Activated naive CD4-positive, alpha-beta T cell (primary cell): ENCODE measurements at places on chromosomes 5 and 9.

- DNase-seq: no peak
Measured at GRCh38 chr5:58542709-58543108, 40.2 kb upstream of the RAB3C start.

DNA sequence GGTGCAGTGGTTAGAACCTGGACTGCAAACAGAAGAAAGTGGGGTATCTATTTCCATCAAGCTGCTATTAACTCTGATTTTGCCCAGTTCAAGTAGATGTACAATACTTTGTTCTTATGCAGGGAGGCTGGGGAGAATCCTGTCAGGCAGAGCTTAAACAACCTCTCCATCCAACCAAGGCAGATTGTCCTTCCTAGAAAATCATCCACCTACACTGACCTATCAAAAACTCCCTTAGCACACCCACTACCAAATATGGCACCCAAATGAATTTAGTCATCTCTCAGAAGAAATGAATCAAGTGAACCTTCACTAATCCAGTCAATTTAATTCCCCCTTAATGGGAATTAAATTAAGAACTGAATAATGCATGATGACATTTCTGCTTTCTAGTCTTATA, 18.4 kb upstream of the HEMGN start:
- DNase-seq: no peak

- DNase-seq: no peak
Measured at GRCh38 chr5:100667161-100667630, 132.0 kb downstream of the FAM174A start.

DNA sequence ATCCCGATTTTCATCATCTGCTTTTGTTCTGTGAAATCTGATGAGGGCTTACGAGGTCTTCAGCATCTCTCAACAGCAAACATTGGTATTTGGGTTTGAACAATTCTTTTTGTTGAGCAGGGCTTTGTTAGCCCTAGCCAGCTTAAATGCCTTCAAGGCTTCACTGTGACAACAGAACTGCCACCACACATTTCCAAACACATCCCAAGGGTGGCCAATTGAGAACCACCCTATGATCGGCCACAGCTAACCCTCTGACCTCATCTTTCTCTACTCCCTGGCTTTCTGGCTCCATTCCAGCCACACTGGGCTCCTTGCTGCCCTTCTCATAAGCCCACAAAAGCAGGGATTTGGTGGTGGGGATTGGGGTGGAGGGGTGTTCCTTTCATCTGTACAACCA, 17.6 kb downstream of the MTX3 start:
- no peak for DNase-seq

GRCh38 chr5:113054899-113055298, 78.3 kb downstream of the DCP2 start:
- DNase-seq: no peak

- no peak for DNase-seq
Measured at GRCh38 chr5:149948993-149949392, 4.4 kb upstream of the PDE6A start.

GRCh38 chr5:139481122-139481533, 1.4 kb downstream of the STING1 start:
- no peak for DNase-seq

GRCh38 chr9:123657099-123657498, 272.8 kb downstream of the DENND1A start:
- no peak for DNase-seq

GRCh38 chr5:147479949-147480348, 29.9 kb downstream of the DPYSL3 start:
- no peak for DNase-seq

- DNase-seq: no peak
Measured at GRCh38 chr5:87347841-87348240, 64.9 kb downstream of the CCNH start.

DNA sequence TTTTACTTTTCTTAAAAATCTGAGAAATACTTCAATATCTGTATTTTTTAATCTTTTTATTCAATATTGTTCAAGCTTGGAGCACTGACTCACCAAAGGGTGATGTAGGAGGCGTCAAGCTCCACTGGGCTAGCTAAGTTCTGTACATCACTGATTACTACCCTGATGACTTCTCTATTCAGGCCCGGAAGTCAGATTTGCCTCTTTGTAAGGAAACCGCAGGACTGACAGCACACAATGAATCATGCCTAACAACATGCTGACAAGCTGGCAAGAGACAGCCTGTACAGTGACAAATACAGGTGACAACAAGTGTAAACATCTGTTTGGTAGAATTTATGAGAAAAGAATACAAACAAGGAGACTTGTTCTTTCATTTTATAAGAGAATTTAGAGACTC, 627.9 kb upstream of the RORB start:
- DNase-seq: no peak

- no peak for DNase-seq
Measured at GRCh38 chr9:131028221-131028884, 19.4 kb downstream of the LAMC3 start.

- DNase-seq: no peak
Measured at GRCh38 chr5:3590967-3591900, 4.4 kb upstream of the IRX1 start.

DNA sequence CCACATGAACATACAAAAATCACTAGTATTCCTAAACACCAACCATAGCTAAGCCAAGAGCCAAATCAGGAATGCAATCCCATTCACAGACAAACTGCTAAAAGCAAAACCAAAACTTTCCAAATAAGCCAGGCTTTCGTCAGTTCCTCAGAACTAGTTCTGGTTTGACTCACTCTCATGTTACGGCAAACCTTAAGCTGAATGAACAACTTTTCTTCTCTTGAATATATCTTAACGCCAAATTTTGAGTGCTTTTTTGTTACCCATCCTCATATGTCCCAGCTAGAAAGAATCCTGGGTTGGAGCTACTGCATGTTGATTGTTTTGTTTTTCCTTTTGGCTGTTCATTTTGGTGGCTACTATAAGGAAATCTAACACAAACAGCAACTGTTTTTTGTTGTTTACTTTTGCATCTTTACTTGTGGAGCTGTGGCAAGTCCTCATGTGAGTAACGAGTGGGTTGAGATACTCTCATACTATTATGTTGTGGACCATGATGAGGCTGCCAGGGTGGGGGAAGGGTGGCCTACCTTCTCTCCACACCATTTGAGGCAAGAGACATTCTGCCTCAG, at the start of gene PDCD1LG2:
Gene PDCD1LG2 (plus strand): TSS at position 172 of the 572 bp plus-strand sequence. CDS start 12,016 bp downstream, outside the sequence.
- DNase-seq: no peak

- DNase-seq: no peak
Measured at GRCh38 chr5:86765778-86766502, 148.2 kb downstream of the COX7C start.

- no peak for DNase-seq
Measured at GRCh38 chr5:142433526-142434321, 108.9 kb upstream of the SPRY4 start.

DNA sequence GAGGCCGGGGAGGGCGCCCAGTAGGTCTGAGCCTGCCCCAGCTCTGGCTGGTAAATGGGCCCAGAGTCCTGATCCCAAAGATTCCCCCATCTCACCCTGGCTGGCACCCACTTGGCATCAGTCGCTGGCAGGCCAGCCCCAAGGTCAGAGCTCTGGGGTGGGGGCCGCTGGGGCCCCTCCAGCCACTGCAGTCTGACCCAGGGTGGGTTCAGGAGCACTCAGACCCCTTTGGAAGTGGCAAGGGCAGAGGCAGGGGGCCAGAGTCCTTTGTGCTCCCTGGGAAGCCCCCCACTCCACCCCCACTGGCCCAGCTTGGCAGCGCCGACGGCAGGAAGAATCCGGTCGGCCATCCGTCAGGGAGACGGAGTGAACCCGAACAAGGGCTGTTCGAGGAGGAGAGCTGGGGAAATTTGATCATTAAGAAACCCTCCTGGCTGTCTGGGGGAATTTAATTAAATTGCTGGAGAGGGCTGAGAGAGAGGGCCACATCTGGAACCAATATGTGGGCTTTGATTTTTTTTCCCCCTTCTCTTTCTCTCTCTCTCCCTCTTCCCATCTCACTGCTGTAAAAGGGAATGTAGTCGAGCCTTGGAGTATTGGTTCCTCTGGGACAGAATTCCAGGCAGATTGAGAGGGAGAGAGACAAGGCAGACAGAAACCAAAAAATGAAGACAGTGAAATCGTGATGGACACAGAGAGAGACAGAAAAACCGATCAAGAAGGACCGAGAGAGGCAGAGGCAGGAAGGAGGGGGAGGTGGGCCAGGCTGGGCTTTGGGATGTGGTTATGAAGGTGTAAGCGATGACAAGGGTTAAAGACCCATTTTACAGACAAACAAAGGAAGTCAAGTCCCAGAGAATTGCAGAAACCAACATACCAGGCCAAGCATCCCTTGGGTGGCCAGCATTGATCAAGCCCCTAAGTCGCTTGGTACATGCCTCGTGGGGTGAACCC, 8.1 kb upstream of the ASB6 start:
- no peak for DNase-seq

DNA sequence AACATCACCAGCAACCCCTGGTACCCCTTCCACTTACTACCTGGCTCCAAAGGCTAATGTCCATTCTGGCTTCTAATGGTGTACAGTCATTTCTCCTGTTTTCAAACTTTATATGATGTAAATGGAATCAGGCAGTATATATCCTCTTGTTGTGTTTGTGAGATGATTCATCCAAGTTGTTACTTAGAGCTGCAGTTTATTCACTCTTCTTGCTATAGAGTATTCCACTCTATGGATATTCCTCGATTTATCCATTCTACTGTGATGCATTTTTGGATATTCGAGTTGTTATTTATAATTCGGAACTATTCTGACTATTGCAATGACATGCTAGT, 32.4 kb downstream of the IRF1 start:
- no peak for DNase-seq

DNA sequence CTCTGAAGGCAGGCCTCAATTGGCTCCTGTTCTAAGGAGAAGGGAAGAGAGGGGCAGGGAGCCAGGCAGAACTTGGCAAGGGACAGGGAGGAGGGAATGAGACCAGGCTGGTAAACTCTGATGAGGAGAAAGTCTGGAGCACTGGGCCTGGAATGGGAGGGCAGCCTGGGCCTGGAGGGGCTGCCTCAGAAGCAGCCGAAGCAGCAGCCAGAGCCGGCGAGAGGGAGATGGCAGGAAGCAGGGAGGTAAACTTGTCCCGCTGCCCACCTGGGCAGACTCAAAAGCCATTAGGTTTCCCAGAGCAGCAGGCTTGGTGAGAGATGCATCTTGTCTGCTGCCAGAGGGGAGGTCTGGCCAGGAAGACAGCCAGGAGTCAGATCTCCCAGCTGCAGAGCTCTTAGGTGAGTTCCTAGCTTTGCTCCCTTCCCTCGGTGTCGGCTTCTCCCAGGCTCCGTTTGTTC, 37.0 kb upstream of the CRB2 start:
- DNase-seq: no peak

- no peak for DNase-seq
Measured at GRCh38 chr9:105858006-105858690, 163.8 kb downstream of the TMEM38B start.

- no peak for DNase-seq
Measured at GRCh38 chr9:132908635-132909034, 29.9 kb downstream of the SPACA9 start.

- DNase-seq: no peak
Measured at GRCh38 chr5:134112726-134113362, 1.6 kb upstream of the TCF7 start.

DNA sequence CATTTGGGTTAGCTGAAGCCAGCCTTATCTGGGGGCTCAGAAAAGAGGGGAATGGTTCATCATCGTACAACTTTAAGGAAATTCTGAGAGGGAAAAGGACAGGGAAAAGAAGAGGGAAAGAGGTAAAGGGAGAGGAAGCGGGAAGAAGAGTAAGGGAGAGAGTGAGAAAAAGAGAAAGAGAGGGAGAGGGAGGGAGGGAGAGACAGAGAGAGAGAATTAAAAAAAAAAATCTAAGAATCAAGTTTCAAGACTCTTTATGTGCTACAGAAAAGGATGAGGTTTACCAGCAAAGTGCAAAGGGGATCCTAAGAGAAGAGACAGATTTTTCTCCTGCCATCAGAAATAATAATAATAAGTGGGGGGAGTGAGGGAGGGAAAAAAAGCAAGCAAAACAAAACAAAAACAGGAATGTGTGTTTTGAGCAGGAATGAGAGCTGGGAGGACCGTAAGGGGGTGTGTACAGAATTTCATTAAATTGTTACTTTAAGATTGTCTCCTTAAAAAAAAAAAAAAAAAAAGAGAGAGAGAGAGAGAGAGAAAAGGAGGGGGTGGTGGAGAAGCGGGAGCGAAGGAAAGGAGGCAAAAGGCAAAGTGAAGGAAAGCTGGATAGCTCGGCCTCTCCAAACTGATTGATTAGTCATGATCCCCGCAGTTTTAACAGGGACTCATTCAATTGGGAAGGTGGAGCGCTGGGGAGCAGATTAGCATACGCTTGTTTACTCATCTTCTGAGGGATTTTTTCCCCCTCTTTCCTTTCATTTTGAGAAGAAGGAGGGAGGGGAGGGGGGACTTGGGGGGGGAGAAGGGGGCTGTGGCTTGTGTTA, 438 bp upstream of the PAPPA start:
- DNase-seq: no peak

DNA sequence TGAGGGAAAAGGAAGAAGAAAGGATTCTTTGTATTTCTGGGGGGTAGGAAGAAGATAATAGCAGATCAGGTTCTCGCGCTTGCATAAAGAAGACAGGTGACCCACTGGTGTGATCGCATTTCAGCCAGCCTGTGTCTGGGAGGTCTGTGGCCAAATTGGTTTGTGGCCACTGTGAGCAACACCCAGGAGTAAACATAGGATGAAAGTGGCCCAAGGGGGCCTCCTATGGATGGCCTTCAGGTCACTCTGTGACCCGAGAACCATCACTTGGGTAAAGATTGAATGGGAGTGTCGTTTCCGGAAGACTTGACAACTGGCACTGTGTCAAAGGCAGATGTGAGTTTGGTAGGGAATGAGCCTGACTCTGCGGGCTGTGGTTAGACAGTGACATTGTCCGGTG, 34.2 kb downstream of the RAI14 start:
- no peak for DNase-seq

GRCh38 chr9:130498298-130498917, 53.6 kb downstream of the ASS1 start:
- DNase-seq: no peak

DNA sequence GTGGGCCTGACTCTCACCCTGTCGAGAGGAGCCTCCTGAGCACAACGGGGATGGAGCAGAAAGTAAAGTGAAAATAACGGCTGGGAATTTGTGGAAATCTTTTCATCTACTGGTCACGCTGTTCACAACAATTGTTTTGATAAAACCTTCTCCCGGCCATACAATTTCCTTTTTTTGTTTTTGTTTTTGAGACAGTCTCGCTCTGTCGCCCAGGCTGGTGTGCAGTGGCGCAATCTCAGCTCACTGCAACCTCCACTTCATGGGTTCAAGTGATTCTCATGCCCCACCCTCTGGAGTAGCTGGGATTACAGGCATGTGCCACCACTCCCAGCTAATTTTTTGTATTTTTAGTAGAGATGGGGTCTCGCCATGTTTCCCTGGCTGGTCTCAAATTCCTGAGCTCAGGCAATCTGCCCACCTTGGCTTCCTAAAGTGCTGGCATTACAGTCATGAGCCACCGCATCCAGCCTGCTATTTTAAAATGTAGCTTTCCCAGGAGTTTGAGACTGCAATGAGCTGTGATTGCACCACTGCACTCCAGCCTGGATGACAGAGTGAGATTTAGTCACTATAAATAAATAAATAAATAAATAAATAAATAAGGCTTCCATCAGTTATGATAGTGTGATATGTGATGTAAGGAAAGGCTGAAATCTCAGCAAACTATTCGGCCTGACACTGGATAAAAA, 73.5 kb upstream of the PTGER4 start:
- DNase-seq: no peak

GRCh38 chr9:114909661-114910060, 20.7 kb downstream of the TNFSF8 start:
- DNase-seq: no peak
